ENCODE measurements at places on chromosomes 1 and 21. TPM values are rescaled to one million over a fixed set of nuclear protein-coding genes. Genes with fewer than 3 reads are reported as not detected.

GRCh38 chr1:33392639-33393038 lies 38.3 kb downstream of the PHC2 start:
- DNase-seq: no peak

DNA sequence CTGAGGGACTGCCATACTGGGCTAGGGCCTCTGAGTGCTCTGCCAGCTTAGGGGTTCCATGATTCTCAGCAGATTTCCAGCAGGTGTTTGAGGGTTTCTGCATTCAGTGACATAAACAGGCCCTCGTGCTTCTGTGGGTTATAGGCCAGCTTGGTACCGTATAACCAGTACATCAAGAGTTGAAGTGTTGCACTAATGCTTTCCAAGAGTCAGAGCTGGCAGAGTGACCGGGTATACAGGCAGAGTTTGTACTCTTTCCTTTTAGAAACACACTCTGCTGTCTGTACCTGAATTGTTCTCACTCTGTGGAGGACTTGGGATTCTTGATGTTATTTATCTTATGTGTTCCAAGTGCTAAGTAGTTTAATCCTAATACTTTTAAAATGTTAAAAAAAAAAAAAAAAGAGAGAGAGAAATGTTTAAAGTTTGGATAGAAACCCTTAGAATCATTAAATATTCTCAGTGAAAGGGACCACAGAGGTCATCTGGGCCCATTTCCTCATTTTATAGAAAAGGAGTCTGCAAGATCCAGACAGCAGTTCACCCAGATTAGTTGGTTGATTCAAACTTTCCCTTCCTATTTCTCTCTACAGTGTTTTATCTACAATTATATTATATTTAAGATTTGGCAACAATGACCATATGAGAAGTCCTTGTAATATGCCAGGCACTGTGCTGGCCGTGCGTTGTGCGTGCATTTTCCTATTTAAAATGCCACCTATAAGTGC lies 325.8 kb downstream of the KIF26B start:
- DNase-seq: no peak

DNA sequence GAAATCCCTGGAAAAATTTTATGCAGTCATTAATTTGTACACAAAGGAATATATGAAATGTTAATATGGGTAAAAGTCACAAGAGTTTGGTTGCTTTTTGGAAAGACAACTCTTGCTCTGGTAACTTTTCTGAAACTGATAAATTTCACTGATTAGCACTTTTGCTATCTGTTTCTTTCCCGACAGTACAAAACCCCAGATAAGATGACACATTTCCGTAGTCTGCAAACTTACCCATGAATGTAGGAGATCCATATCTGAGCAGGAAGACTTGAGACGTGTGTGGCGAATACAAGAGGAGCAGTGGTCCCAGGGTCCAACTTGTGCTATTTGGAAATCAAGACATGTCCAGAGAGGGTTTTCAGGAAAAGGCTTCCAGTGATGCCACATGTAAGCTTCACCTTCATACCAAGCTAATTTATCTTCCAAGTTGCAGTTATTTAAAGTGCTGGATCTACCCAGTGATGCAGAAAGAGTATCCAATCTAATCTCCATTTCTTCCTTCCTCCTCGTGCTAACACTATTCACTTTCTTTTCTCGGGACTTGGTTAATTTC lies 35.9 kb upstream of the SAMSN1 start:
- DNase-seq: no peak

DNA sequence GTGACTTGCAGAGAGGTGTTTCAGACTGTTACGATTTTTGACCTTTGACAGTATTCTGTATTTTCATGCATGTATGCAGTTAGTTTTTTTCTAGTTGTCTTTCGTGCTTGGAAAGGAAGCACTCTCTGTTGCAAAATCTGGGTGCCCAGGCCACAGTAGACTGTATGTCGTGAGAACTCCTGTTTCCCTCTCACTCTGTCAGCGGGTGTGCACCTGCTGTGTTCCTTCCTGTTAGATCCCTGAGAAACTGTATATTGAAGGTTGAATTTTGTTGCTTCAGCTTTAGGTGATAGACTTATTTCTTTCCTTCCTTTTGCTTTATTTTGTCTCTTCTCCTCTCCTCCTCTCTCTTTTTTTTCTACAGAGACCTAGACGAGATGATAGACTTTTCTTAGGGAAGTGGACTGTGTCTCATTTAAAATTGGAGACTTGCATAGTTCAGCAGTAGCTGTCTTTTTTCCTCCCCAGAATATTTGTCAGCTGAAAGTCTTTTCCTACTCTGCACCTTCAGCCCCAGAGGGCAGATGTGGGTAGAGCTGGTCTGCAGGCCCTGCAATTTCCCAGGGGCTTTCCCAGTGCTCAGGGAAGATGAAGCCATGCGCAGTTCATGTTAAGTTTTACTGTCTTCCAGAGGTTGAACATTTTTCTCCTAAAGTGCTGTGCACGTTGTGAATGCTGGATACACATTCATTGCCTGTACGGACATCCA lies 1.4 kb downstream of the TRAPPC10 start:
- no peak for DNase-seq

DNA sequence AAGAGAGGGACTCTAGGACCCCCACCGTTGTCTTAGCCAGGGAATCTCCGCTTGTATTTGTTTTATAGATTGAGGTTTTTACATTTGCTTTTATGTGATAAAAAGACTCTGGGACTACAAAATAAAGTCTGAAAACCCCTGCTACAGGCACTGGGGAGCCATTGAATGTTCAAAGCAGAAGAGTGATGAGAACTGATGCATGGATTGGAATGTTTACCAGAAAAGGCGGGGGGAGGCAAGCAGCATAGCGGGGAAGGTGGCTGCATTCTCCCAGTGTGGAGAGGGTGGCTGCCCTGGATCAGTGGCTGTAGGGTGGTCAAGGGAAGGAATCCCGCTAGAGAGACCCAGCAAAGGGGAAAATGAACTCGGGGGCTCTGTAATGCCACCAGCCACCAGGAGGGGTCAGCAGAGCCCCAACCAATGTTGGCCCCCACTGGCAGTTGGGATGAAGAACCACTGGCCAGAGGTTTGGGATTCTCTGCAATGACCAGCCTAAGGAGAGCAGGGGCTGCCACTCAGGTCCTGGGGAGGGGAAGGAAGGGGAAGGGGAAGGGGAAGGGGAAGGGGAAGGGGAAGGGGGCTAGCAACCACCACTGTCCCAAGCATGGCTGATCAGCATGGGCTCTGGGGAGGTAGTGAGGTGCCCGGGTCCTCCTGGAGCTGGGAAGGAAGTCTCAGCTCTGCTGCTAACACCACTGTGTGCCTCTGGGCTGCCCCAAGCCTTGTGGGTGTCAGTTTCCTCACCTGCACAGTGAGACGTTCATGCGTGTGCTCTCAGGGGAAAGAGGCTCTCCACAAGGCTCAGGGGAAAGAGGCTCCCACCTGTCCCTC lies 19.2 kb upstream of the PEF1 start:
- DNase-seq: no peak

DNA sequence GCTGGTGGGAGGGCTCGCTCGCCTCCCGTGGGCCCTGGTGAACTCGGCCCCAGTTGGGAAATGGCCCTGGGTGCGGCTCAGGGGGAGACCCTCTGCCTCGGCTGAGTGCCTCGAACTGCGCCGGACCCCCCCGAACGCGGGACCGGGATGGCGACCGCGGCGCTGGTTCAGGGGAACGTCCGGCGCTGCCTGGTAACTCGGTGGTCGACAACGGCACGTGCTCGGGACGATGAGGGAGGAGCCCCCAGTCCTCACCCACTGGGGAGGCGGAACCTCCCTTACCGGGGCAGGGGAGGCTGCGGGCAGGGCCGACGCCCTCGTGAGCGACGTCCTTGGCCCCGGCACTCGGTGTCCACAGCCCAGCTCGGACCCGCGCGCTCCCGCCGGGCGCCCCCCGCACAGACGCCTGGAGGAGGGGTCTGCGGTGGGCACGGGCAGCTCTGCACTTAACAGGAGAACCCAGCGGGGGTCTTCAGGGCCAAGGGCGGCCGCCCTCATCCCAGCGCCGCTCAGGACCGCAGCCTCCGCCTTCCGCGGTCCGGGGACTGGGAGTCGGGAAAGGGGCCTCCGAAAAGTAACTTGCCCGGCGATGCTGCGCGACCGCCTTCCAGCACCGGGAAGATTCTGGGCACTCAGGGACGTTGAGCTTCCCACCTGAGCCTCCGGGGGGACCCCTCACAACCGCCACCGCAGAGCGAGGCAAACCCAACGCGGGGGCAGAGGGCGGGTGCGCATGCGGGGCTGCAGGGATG lies 1.7 kb downstream of the HES4 start:
- DNase-seq: no peak

GRCh38 chr1:24920533-24920925 lies 9.5 kb downstream of the RUNX3 start:
- no peak for DNase-seq

DNA sequence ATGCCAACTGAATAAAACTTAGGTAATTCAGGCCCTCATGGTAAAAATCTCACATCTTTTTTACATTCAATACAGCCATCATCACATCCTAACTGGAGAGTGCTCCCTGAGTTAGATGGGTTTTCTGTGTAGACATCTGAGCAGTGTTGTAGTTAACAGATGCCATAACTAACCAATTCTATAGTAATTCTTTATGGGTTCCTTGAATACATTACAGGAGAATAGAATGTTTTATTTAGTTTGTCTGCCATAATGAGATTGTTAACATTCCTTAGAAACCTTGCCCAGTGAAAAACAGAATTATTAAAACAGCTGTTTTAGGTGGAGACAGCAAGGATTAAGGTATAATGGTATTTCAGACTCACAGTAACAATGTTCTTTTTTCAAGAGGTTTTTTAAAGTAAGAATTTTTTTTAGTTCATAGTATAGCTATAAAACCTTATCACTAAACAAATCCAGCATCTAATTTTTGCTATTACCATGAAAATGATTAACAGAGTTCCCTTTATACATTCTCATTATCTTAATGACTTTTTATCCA lies 95.3 kb downstream of the ATP5PO start:
- DNase-seq: no peak

GRCh38 chr1:48127735-48128685 lies 94.5 kb upstream of the SLC5A9 start:
- DNase-seq: no peak

DNA sequence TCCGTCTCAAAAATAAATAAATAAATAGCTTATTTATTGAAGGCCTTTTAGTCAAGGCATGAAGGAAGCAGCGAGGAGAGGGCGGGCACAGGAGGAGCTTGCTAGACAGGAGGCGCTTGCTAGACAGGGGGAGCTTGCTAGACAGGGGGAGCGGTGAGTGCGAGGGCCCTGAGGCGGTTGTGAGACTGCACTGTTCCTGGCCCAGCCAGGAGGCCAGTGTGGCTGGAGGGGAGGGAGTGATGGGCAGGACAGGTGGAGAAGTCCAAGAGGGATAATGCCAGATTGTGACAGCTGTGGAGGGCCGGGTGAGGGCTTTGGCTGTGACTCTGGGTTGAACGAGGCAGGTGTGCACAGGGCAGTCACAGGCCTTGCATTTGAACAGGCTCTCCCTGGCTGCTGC lies 18.2 kb downstream of the KIF17 start:
- DNase-seq: no peak

- no peak for DNase-seq
Measured at GRCh38 chr1:118988186-118989005, at the start of gene TBX15. TBX15 (minus strand) TSS chr1:118988343; CDS start chr1:118987795, 548 bp downstream.

DNA sequence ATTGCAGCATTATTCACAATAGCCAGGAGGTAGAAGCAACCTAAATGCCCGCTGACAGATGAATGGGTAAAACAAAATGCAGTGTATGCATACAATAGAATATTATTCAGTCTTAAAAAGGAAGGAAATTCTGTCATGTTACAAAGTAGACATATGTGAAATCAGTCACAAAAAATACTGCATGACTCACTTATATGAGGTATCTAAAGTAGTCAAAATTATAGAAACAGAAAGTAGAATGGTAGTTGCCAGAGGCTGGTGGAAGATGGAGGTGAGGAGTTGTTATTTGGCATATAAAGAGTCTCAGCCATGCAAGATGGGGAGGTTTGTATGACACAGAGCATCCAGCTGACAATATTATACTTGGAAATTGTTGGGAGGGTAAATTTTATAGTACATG lies 43.0 kb upstream of the EGLN1 start:
- DNase-seq: no peak

GRCh38 chr1:201376464-201377374 lies 761 bp downstream of the TNNT2 start:
- DNase-seq: no peak

TRIM67 gene
- total RNA-seq: 0.24 TPM

DIRAS3 gene
- 37.8 TPM for total RNA-seq

KCNQ4 gene
- total RNA-seq: 3.6 TPM

Data from cardiac septum (tissue), 1 donor.